Cerebellar cortex (tissue), 1 donor: ENCODE measurements at places on chromosomes 2 and 18.
A peak's percentile ranks its signal among the peaks of the same experiment; 100 is the strongest.

GRCh38 chr18:35917043-35917442 lies 55.4 kb upstream of the RMP24 start:
- DNase-seq, result peak; percentile 2

- DNase-seq, result peak; percentile 33
Observed at GRCh38 chr2:38556006-38556801, 46.5 kb downstream of the HNRNPLL start.

GRCh38 chr18:4196351-4196750 lies 258.8 kb downstream of the DLGAP1 start:
- no peak for DNase-seq

DNA sequence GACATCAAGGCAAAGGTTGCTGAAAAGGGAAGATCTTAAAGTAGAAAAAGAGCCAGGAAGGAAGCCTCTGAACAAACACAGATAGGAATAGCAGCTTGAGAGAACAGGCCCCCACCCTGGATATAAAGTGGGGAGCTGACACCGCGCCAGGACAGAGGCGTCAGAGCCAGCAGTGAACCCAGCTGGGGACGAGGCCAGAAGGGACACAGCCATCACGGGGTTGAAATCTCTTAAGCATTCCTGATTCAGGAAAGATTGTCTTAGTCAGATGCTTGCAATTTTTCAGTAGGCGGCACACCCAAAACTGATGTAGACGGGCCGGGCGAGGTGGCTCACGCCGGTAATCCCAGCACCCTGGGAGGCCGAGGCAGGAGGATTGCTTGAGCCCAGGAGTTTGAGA lies 93.8 kb upstream of the PHLPP1 start:
- no peak for DNase-seq

DNA sequence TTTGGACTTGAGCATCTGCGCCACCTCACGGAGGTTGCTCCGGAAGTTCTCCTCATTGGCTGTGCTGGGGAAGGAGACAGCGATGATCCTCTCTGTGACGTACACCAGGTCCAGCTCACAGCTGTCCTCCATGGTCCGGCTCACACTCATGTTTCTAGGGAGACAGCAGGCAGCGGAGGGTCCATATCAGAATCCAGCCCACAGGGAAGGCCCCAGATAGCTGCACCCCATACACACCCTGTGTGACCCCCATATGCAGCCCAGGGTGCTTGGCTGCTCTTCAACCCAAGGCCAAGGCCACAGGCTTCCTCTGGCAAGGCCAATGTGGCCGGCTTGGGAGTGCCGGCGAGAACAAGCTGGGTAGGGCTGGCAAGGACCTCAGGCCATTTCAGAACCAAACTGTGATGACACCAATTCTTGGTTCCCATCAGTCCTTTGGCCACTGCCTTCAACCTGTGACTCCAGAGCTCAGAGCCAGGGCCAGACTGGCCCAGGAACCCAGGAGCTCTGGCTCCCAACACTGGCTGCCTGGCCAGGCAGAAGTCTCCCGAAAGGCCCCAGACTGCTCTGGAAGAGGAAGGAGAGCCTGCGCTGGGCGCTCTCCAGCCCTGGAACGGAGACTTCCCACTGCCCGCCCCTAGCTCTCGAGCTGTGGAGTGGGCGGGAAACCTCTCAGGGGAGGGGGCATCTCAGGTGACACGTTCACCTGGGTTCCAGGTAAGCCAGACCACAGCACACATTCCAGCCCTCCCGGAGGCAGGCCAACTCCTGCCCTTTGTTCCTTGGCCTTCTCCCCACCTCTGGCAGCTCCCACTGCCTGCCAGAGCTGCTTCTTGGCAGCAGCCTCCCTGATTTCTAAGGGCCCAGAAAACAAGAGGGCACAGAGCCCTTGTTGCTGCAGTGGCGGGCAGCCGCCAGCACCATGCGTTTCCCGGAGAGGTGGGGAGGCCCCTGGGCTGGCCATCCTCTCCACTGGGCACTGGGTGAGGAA lies 104.7 kb downstream of the TNS1 start:
- peak; percentile 8 for DNase-seq

- DNase-seq, result no peak
Observed at GRCh38 chr2:216485745-216486144, 12.9 kb upstream of the RPL37A start.

DNA sequence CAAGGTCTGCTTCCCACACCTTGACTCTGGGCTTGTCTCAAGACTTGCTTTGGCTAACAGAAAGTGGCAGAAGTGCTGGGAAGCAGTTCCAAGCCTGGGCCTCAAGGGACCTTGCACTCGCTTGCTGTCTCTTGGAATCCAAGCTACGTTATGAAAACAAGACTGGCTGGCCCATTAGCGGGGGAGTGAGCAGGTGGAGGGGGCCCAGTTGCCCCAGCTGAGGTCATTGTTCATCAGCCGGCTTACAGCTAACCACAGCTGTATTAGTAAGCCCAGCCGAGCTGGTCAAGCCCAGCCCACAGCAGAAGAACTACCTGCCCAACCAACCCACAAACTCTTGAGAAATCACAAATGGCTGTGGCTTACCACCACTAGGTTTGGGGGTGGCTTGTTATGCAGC lies 63.1 kb downstream of the MARCO start:
- no peak for DNase-seq

DNA sequence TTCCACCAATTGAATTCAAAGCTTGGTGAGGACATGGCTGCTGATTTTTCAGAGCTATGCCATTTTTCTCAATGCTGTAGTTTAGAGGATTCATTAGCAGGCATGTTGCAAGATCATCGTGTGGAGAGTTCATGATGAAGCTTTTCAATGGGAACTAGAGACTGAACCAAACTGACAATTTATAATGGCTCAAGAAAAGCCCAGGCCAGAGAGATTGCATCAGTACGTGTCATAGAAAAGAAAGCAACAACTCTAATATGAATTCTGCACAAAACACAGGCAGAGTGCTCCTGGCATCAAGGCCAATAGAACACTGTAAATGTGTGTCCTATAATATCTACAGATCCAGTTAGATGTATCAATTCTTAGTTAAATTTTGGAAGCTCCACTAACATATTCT lies 477.6 kb downstream of the LRP1B start:
- DNase-seq, result no peak

DNA sequence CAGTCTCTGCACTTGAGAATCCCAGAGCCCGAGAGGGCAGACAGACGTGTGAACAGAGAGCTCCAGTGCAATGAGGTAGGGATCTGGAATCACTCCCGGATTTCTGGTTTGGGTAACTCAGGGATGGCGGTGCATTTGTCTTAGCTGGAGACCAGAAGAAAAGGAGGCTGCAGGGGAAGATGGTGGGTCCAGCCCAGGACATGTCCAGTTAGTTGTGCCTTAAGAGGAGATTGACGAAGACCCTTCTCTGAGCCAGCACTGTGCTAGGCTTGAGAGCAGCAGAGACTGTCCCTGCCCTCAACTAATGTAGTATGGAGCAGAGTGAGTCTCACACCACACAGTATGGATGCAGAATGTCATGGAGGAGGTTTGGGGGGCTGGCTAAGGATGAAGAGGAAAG lies 150.6 kb upstream of the COPS8 start:
- DNase-seq, result no peak
